HS-5 (cell line): ENCODE measurements at places on chromosomes 6 and 20.
A peak's percentile ranks its signal among the peaks of the same experiment; 100 is the strongest.

DNA sequence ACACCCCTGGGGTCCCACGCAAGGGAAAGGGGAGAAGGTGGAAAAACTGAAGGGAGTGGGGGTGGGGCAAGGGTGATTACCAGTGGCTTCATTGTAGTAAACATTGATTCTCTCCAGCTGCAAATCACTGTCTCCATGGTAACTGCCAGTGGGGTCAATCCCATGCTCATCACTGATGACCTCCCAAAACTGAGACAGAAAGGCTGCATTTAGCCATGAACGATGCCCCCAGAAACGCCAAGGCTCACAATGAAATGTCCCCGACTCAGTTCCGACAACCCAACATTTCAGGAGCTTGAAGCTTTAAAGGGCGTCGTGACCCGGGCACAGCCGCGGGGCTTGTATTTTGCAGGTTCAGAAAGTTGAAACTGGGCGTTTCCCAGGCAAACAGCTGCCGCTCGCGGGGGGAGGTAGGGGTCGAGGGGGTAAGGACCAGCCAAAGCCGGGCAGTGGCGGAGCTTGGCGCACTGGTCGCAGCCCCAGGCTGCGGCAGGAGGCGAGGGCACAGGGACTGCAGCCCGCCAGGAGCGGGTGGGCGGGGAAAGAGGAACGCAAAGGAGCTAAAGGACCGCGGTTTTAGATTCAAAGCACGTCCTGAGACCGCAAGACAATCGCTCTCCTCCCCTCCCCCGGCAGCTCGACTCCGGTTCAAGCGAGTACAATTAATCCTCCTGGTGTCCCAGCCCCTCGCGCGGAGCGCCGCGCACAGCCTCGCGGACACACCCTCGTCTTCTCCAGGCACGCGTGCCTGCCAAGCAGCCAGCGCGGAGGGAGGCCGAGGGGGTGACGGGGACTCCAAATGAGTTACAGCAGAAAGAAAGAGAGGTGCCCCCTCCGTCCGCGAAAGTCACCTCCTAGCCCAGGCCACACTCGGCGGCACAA, 731 bp downstream of the TUBB2B start:
- DNase-seq = no peak

- no peak for DNase-seq
These were observed 864.2 kb downstream of the KIF16B start for GRCh38 chr20:15708984-15709598.

GRCh38 chr6:119077643-119078375, 655 bp downstream of the FAM184A start:
- DNase-seq = peak; percentile 5

GRCh38 chr6:16547587-16547986, 213.7 kb downstream of the ATXN1 start:
- no peak for DNase-seq

GRCh38 chr6:144777249-144777648, 492.1 kb downstream of the UTRN start:
- DNase-seq = no peak

DNA sequence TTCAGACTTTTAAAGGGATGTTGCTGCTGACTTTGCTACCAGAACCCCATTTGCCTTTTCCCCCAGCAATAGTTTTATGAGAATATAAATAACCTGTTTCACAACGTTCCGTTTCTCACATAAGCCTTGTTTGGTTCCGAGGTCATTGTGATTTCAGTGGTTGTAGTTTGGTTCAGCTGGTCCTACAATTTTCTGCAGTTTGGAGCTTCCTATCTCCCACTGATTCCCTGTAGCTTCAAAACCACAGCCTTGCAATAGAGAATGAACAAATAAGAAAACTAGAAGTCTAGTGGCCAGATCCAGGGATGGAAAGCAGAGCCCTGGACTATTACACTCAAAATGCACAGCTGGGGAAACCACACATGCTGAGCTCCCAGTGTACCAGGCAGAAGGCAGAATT, 24.1 kb upstream of the SH3BGRL2 start:
- DNase-seq = no peak

GRCh38 chr6:159259441-159260125, 90.4 kb downstream of the FNDC1 start:
- no peak for DNase-seq

- DNase-seq = no peak
These were observed 2.9 kb downstream of the STX11 start for GRCh38 chr6:144153260-144153659.

DNA sequence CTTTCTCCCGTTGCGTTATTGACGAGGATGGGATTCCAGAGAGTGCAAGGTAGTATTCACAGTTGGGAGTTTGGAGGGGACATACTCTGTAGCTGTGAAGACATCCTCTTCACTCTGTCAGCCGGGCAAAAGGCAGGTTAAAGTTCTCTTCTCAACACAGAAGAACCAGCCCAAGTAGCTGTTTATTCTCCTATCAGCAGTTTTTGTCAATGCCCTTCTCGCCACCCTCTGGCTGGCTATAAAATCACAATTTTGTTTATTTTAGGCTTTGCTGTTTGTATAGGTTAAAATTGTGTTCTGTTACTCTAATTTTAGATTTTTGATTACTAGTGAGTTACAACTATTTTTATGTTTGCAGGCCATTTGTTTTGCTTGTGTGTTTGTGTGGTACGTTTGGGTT, 37.9 kb upstream of the MAS1 start:
- no peak for DNase-seq

GRCh38 chr6:161010418-161010817, 18.8 kb downstream of the MAP3K4 start:
- DNase-seq = no peak

GRCh38 chr6:133108419-133108818, 132.7 kb upstream of the EYA4 start:
- DNase-seq = no peak

- no peak for DNase-seq
These were observed 60.8 kb downstream of the LAMA4 start for GRCh38 chr6:112193535-112194051.

- no peak for DNase-seq
These were observed 559 bp downstream of the LAMA5 start for GRCh38 chr20:62366370-62367135.

DNA sequence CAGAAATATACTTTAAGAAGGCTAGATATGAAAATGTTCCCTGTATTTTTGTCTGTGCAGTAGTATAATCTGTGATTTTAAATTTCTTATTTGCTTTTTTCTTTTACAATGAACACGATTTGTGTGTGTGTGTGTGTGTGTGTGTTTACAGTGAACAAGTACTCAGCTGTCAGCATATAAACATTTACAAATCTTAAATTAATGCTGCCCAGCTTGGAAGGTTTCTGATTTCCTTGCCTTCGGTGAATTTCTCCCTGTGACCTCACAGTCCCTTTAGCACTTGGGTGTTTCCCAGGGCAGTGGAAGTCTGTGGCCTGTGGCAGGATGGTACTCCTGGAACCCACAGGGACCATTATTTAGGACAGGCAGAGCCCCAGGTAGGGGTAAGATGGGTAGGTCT, 37.6 kb downstream of the TXLNB start:
- DNase-seq = no peak

- DNase-seq = no peak
These were observed 64.0 kb downstream of the RSPO3 start for GRCh38 chr6:127182501-127182900.

GRCh38 chr6:85642774-85643536, at the start of gene SYNCRIP:
TSS of gene SYNCRIP (minus strand) at chr6:85642886. CDS start at chr6:85641439, 1,447 bp downstream.
- peak; percentile 82 for DNase-seq

DNA sequence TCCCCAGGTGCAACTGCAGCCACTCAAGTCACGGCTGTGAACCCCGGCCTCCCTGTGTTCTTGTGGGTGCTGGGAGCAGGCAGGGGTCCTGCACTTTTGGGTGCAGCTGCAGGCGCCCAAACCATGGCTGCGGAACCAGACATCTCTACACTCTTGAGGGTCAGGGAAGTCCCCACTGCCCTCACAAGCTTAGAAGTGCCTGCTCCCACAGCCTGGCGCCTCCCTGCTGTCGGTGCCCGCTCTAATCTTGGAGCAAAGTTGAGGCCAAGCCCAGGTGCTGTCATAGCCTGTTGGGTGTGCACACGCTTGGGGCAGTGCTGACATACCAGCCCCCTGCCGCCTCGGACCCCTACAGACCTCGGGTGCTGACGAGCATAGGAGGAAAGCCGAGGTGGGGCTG, 6.2 kb downstream of the DEFB132 start:
- DNase-seq = no peak

DNA sequence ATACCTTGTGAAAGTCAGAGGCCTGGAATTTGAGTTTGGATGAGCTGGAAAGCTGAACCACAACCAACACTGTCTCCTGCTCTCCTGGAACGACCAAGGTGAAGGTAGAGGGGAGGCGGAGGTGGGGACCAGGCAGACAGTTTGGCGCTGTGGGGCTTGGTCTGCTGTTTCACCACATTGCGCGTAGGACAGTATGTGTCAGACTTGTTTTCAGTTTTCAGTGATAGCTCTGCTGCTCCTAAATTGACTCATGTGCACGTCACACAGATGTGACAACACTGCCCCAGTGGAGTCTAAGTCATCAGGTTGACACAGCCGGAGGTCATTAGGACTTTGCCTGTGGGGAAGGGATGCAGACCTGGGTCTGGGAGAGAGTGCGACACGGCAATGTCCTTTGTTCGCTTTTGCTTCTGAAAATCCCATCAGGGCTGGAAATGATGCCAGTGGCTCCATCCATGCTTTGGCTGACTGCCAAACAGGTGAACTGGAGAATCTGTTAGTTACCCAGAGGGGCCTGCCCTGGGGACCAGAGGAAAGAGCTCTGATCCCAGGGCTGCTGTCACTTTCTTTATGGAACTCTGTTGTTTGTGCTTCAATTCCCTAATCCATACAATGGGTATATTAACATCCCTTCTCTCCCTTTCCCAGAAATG, 255.5 kb downstream of the CDC5L start:
- no peak for DNase-seq

DNA sequence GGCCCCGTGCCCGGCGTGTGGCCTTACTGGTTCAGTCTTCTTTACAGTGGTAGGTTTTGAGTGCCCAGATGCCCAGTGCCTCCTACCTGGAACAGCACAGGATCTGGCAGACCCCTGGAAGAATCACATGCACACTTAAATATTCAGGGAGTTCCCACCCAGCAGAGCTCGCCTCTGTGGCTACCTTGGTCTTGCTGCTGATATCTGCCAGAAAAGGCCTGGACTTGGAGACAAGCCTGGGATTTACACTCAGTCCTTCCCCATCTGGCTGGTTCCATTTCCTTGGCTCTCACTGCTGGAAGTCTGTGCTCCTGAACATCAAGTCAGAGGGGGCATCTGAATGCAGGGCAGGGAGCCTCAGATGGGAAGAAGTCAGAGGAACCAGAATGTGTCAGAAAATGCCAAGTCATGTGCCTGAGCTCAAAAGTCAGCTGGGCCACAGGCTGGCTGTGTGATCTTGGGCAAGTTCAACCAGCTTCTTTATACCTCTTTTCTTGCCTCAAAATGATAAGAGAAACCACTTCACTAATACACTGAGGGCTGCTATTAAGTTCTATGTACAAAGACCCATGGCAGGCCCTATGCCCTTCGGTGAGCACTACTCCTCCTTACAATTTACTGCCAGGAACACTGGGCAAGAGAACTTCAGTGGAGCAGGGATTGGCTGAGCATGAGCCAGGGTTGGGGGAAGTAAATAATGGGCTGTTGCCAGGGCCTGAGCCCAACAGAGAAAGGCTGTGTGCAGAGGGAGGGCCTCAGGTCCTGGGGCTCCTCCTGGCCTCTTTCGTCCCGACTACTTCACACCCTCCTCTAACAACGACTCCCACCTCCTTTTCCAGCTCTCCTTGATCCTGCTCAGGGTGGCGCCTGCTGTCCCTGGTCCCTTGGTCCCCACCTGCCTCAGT, 158.1 kb upstream of the PROKR2 start:
- DNase-seq = no peak
